ENCODE measurements at places on chromosomes 11 and 22.

- DNase-seq = no peak
Measured at GRCh38 chr11:130157101-130157500, 2.5 kb upstream of the ST14 start.

DNA sequence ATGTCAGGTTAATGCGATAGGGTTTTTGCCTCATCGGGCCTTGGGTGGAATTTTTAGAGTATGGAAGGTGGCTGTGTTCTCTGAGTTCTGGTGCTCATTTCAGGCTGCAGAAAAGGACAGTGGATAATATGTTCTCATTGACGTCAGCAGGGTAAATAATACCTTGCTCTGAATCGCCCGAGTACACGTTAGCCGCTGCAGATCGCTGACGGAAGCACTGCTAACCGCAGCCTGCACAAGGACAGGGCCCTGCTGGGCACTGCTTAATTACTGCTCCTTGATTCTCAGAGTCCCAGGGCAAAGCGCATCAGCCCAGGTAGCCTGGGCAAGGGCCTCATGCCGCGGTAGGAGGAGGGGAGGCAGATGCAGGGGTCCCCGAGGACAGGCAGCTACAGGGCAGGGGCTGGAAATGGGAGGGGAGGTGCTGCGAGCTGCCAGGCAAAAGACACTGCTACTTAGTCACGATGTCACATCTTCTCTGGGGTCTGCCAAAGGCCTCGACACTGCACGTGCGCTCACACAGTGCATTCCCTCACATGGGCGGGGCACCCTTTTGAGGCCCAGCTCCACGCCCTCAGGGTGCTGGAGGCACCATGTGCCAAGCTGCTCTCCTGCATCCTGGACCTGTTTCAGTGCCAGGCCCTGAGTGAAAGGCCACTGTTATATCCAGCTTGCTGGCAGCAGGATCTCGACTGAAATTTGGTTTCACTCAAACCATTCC, 35.2 kb downstream of the PPP2R1B start:
- no peak for DNase-seq

DNA sequence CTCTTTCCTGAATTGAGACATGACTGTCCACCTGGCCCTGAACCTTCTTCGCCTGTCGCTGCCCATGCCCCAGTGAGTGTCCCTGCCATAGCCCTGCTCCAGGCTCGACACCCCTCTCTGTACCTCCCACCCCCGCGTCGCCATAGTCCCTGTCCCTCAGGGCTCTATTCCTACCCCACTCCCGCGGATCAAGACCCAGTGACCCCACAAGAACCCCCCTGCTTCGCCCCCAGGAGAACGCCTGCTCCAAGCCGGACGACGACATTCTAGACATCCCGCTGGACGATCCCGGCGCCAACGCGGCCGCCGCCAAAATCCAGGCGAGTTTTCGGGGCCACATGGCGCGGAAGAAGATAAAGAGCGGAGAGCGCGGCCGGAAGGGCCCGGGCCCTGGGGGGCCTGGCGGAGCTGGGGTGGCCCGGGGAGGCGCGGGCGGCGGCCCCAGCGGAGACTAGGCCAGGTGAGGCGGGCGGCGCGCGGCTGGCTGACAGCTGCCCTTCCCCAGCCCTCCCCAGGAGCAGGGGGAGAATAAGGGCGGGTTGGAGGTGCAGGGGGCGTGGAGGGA, 5.6 kb downstream of the NRGN start:
- no peak for DNase-seq

DNA sequence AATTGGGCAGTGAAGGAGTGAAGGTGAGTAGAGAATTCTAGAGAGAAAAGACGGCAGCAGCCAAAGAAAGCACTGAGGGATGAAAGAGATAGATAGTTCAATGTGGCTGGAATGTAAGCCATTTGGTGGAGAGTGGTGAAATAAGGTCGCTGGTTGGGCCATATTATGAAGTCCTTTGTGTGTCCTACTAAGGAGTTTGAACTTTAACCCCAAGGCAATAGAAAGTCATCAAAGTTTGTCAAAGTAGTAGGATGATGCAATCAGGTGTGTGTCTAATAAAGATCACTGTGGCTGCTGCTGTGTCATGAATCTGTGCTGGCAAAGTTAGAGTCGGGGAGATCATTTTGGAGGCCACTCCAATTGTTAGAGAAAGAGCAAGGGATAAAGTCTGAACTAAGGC, 18.7 kb downstream of the RNF121 start:
- DNase-seq = no peak

DNA sequence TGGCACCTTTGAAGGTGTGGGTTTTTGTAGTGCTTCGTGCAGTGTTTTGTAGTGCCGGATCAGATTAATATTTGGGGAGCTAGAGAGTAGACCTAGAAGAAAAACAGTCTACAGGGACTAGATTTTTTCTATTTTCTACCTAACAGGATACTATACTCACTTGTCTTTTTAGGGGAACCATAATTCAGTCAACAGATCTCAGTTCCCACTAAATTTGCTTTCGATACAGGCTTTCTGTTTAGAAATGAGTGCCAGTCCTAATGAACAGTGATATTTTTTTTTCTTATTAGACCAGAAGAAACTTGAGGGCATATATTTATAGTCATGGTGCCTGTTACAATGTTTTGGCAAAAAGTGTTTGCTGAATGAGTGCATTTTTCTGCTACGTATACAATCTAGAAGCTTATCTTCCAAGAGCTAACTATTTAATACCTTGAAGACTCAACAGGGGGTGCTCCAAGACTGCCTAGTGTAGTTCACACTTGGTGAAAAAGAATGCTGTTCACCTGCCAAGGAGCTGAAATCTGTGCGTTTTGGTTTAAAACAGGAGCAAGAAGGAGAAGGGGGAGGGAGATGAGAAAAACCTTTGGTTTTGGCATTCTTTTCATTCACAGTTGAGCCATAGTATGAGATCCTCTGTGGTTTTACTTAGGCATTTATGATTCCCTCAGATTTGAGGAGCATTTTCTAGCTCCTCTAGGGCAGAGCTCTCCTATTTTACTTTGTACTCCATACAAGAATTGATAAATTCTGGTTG, 44.9 kb upstream of the VSTM5 start:
- no peak for DNase-seq

DNA sequence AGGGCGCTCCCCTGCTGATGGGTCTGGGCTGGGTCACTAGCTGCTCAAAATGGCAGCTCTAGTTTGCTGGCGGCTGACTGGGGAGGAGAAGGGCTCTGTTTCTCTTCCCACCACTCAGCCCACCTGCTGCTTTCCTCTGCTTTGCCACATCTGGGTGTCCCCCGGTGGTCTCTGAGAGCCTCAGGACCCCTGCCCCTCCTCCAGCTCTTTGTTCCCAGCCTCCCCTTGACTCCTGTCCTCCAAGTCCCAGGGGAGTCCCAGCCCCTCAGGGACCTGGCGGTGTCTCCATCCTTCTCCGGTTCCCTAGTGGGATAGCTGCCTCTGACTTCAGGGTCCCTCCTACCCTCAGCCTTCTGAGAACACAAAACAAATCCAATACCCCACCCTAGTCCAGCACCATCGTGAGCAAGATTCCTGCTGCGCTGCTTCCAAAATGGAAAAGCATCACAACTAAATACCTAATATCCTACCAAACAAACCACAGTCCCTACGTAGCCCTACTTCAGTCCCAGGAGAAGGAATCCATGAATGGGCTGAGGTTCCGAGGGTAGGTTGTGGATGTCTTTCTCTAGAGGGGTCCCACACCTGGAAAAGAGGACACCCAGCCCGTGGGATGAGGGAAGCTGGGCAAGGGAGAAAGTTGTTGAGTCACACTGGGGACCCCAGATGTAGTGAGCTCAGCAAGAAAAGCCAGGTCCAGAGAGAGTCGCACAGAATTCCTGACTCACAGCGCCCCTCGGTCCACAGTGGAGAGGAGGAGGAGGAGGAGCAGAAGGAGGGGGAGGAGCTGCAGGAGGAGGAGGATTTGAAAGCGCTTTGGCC, 45.0 kb upstream of the NNMT start:
- DNase-seq = no peak
